ENCODE measurements at places on chromosomes 12 and 14.

DNA sequence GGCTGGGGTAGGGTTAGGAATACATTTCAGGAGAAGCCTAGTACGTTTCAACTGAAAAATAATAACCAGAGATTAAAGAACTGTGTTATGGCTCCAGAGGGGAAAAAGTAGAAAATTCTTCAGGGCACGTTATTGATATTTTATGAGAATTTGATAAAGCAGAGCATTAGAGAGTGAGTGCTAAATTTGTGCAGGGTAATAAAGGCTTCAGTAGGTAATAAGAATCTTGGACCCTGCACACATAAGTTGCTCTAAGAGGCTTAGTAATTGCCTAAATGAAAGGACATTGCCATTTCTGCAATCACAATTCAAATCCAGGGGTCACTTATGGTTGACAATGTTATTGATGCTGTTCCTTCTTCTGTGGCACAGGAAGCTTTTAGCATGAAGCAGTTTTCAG lies 439.4 kb upstream of the DCN start:
- DNase-seq = no peak

DNA sequence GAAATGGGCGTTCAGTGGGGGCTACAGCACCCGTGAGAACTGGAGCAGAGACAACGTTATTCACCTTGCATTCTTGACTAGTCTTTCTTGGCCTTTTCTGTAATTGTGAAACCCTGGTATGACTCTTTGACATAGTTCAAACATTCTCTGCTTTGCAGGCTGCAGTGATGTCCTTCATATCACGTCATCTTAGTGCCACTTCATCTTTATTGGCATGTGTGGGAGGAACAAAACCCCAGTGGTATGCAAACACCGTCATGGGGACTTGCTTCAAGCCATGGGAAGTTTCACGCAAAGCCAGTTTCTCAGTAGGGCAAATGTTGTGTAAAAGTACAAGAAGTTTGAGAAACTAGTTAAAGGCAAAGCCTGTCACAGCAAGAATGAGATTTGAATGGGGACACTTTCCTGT lies 20.2 kb upstream of the DUSP16 start:
- DNase-seq = no peak

DNA sequence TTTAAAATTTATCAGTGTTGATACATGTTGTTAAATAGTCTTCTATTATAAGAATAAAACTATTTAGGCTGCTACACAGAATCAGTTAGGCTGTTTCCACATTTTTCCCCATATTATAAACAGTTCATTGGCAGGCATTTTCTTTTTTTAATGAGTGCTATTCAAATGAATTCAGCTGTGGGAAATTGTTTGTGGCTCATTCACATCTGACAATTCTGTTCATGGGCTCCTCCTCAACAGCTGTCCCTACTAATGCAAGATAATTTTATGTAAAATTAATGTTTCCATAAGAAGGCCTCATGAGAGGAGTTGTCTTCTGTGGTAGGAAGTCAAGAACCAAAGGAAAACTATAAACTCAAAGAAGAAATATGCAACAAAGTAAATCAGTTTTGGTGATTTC lies 218.0 kb downstream of the PPFIA2 start:
- DNase-seq = no peak

DNA sequence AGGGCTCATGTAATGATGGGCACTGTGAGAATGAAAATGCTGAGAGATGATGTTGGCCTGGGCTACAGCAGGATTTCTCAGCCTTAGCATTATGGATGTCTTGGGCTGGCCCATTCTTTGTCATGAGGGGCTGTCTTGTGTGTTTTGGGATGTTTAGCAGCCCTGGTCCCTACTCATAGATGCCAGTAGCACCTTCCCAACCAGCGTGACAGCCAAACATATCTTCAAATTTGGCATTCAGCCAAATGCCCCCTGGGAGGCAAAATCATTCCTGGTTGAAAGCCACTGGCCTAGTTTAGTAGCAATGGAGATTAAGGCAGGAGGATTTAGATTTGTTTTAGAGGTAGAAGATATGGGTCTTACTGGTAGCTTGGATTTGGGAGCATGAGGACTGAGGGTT lies 26.6 kb downstream of the UBE3B start:
- DNase-seq = no peak
